ENCODE measurements at places on chromosomes 1 and 21.

- DNase-seq, result no peak
Measured at GRCh38 chr1:201605385-201606010, 66.6 kb downstream of the NAV1 start.

- no peak for DNase-seq
Measured at GRCh38 chr1:8992936-8993687, 33.1 kb downstream of the SLC2A7 start.

- DNase-seq, result no peak
Measured at GRCh38 chr1:9112961-9113880, 15.7 kb downstream of the GPR157 start.

- DNase-seq, result no peak
Measured at GRCh38 chr1:73701826-73702225, 496.1 kb downstream of the LRRIQ3 start.

GRCh38 chr21:26965040-26965906, 1.6 kb downstream of the ADAMTS5 start:
- no peak for DNase-seq

- no peak for DNase-seq
Measured at GRCh38 chr1:18632783-18633421, 2.3 kb downstream of the PAX7 start.

DNA sequence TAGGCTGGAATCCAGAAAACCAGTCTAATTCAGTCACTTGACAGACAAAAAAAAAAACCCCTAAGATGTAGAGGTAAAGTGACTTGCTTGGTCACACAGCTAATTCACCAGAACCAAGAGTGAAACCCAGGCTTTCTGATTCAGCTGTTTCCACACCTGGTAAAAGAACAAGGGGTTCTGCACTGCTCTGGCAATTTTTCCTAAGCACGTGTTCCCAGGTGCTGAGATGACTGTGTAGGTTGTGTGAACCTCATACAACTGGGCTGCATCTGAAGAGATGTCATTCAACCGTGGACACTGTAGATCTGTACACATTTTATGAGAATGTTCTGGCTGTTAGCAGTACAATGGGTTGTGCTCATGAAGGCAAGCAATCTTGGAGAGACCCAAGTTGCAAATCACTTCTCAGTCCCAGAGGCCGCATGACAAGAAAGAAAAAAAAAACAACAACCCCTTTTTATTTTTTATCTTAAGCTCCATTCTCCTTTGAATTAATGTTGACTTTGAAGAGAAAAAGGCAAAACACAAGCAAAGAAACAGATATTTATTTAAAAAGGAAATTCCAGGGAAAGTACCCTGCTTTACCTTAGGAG, 95.4 kb downstream of the INTS7 start:
- peak; percentile 40 for DNase-seq

DNA sequence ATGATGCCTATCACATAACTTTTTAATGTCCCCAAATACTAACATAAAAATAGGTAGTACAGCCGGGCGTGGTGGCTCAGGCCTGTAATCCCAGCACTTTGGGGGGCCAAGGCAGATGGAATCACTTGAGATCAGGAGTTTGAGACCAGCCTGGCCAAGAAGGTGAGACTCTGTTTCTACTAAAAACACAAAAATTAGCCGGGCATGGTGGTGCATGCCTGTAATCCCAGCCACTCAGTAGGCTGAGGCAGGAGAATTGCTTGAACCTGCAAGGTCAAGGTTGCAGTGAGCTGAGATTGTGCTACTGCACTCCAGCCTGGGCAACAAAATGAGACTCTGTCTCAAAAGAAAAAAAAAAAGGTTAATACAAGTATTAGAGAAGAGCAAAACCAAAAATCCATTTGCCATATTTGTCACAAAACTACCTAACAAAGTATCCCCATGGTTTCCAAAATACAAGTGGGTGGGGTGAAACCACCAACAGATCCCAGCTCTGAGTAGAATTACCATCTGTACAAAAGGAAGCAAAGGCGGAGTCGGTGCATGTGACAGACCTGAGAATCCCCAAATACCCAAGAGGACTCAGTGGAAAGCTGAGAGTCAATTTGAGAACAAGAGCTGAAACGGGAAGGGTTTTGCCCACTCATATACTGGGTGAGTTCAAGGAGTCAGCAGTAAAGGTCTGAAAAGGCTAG, 113.2 kb downstream of the TOMM20 start:
- DNase-seq, result peak; percentile 74

DNA sequence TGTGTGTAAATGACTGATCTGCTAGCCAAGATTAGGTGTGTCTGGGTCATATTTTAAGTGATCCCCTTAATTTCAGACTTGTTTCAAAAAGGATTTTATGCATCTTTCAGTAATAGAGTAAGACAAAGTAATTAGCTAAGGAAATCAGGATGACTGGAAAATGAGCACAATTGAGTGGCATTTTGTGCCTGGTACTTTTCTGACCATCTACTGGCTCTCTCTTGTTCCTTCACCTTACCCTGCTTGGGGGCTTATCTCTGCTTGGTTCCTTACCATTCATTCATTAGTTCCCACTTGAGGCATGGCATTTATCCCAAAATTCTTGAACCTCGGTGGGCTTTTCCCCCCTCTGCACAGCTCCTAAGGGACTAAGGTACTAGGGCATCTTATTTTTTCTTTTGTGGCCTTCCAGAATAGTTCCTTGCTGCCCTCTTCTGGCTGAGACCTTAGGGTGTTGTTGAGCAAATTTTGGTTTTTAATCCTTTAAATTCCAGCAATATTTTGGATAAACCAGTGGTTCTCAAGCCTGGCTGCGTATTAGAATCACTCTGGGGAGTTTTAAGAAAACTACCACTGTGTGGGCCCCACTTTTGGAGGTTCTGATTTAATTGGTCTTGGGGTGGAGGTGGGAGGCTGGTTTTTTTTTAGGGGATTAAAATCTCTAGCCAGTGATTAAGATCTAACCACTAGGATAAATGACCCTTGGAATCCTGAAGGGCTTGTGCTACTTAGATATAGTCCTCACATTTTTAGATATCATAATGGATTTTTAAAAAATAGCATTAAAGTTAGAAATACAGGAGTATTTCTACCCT, 50.8 kb downstream of the HS2ST1 start:
- peak; percentile 5 for DNase-seq

DNA sequence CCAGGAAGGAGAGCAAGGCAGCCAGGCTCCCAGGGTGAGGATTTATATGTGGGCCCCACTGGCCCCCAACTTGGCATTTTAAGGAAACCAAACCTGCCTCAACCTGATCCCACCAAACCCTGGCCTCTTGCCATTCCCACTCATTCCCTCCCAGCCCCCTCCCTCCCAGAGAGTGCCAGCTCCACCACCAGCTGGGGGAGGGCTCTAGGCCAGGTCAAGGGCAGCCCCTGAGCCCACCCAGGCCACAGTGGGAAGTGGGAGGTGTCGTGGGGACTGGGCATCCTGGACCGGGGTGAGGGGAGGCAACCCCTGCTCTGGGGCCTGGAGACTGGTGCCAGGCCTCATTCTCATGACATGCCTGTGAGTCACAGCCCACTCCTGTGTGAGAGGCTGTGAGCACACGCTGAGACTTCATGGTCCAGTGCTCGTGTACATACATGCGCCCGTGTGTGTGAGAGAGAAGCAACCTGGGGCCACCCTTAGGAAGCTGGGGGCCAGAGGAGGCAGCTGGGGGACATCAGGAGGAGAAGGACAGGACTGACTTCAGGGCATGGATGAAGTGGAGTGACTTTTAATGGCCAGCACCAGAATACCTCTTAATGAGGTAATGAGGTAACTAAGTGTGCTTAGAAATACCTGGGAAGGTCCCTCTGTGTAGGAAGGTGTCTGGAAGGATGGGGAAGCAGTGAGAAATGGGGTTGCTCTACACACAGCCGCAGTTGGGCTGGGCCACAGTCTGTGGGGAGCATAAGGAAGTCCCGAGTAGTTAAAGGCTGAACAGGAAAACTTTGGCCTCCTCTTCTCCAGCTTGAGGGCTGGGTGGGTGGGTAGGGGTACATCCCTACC, at the start of gene S100A2:
Gene S100A2, minus strand, starts transcription at position 316 of the 846 bp plus-strand sequence. CDS start 1,967 bp downstream, outside the sequence.
- DNase-seq, result peak; percentile 75

DNA sequence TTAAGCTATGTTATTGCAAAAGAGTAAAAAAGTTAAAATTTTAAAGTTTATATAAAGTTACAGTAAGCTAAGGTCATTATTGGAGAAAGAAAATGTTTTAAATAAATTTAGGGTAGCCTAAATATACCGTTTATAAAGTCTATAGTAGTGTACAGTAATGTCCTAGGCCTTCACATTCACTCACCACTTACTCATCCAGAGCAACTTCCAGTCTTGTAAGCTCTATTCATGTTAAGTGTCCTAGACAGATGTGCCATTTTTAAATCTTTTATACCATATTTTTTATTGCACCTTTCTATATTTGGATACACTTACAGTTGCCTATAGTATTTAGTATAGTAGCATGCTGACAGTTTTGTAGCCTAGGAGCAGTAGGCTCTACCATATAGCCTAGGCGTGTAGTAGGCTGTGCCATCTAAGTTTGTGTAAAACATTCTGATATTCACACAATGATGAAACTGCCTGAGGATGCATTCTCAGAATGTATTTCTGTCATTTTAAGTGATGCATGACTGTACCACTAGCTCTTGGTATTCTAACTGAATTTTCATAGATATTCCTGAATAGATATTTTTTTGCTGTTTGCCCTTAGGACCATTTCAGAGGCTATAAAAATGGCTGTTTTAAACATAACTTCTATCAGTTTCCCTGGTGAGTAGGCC, 26.8 kb downstream of the PPP2R5A start:
- no peak for DNase-seq

DNA sequence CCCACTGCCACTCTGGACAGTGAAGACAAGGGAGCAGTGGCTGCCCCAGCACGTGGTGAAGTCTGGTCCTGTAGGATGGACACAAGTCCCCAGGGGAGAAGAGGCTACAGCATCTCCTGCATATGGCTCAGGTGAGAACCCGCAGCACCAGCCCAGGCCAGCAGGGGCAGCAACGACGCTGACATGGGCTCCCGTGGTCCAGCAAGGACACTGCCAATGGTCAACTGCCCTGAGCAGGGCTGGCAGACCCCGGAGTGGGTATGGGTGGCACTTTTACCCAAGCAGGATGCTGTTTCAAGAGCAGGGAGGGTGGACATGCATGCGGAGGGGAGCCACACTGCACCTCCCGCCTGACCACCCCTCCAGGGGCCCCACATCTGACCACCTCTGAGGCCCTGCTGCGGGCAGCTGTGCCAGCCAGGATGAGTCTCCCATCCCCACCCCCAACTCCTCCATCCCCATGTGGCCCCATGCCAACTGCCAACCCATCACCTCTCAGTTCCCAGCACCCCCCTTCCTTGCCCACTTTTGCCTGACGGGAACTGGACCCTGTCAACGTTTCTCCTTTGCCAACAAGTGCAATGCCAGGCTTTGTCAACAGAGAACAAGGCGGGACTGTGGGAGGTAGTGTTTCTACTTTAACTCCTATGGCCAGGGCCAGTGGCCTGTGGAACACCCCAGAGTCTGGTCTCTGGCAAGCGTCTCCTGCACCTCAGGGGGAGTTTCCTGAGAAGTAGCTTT, 8.6 kb downstream of the MORN1 start:
- DNase-seq, result peak; percentile 31

DNA sequence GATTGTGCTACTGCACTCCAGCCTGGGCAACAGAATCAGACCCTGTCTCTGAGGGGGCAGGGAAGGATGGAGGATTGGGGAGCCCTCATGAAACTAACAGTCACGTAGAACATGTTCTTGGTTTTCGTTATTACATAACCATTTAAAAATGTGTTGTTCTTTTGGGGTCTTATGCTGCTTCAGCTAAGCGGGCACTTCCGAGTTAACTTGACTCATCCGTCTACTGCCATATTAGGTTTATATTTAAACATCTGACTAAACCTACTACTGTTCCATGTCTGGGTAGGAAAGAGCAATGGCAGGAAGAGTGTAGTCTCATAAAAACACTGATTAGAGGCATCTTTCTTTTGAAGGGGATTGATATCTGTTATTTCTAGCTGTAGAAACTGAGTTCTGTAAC, 59.5 kb upstream of the BMP8A start:
- DNase-seq, result no peak

DNA sequence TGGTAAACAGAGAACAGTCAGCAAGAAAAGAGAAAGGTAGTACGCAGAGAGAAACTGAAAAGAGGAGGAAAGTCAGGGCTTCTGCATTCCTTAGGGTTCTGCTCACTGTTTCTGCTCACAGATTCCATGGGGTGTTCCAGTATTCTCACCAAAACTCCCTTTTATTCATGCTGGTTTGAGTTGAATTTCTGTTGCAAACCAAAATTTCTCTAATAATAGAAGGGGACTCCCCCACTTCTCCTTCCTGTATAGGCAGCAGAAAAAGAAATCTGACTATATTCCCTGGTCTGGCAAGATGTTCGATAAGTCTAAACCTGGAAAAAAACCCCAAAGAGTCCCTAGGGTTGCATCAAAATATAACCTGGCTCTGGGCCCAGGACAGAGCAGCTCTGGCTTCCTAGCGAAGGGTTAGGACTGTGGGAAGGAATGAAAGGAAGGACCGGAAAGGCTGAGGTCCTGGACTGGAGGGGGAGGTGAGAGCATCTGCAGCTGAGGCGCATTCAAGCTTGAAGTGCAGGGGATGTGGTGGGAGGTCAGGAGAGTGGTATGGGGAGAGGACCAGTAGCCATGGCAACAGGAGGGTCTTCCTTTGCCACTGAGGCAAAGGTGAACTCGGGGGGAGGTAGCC, 18.8 kb upstream of the RGS16 start:
- no peak for DNase-seq

GRCh38 chr1:30748699-30749401, 8.7 kb downstream of the LAPTM5 start:
- no peak for DNase-seq

- DNase-seq, result no peak
Measured at GRCh38 chr1:219220945-219221344, 47.3 kb downstream of the LYPLAL1 start.

- DNase-seq, result no peak
Measured at GRCh38 chr1:208791456-208791855, 547.3 kb upstream of the PLXNA2 start.

- no peak for DNase-seq
Measured at GRCh38 chr1:232172563-232172962, 457.4 kb downstream of the SIPA1L2 start.

DNA sequence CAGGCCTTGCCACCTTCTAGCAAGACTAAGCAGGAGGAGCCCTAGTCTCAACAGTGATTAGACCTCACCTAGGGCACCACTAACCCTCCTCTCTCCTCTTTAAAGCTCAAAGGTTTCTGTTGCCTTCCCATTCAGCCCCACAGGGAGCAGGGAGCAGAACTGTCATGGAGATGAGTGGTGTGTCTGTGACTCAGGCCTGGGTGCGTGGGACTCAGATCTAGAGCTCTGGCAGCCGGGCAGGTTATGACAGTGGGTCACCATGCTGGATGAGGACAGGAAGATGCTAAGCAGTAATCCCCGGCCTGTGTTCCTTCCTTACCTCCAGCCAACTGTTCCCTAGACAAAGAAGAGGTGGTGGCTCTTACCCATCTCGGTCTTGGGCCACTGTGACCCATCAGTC, 60.1 kb upstream of the COA6 start:
- peak; percentile 57 for DNase-seq

- DNase-seq, result no peak
Measured at GRCh38 chr21:42375506-42375905, 9.2 kb upstream of the TFF1 start.

- no peak for DNase-seq
Measured at GRCh38 chr21:33412832-33413519, 9.8 kb downstream of the IFNGR2 start.

GRCh38 chr1:110102081-110102480, 10.2 kb upstream of the UBL4B start:
- no peak for DNase-seq

- no peak for DNase-seq
Measured at GRCh38 chr1:58361134-58361533, 185.4 kb downstream of the OMA1 start.

GRCh38 chr1:51558375-51558924, 39.4 kb upstream of the EPS15 start:
- peak; percentile 34 for DNase-seq

GRCh38 chr1:27787895-27788294, 14.9 kb downstream of the STX12 start:
- no peak for DNase-seq

GRCh38 chr1:245500546-245500945, 345.8 kb downstream of the KIF26B start:
- DNase-seq, result no peak

All from activated CD4-positive, alpha-beta T cell treated with anti-CD3 and anti-CD28 coated beads, Interleukin-2, amount 50 U/mL, for 48 hours (primary cell).